ENCODE measurements at places on chromosomes 7 and 10. TPM values are rescaled to one million over a fixed set of nuclear protein-coding genes. Genes with fewer than 3 reads are reported as not detected.

RNF32 gene
- total RNA-seq = 0.87 TPM

PTPRZ1 gene
- not detected for total RNA-seq

SLC13A1 gene
- total RNA-seq = not detected

PLXDC2 gene
- not detected for total RNA-seq

GRID2IP gene
- not detected for total RNA-seq

SP8 gene
- total RNA-seq = not detected
